Activated naive CD4-positive, alpha-beta T cell treated with anti-CD3 and anti-CD28 coated beads, Interleukin-2, amount 50 U/mL, for 16 hours (primary cell): ENCODE measurements at places on chromosomes 3 and 15.

GRCh38 chr3:190252080-190252479, 70.2 kb downstream of the CLDN1 start:
- no peak for DNase-seq

GRCh38 chr15:100092034-100092433, 249.7 kb downstream of the ADAMTS17 start:
- no peak for DNase-seq

DNA sequence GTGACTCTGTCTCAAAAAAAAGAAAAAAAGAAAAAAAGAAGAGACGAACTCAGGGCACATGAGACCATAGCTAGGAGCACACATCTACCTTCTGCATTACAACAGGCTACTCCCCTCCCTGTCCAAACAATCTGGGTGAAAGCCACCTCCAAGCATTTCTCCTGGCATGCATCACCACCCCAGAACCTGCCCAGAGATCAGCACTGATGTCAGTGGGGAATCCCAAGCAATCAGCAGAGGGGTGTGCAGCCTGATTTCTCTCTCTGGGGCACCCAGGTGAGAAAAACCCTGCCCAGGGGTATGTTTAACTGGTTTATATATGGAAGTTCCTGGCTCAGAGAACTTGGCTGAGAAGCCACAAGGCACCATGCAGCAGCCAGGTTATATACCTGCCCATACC, 59.4 kb downstream of the CDC25A start:
- DNase-seq: no peak

DNA sequence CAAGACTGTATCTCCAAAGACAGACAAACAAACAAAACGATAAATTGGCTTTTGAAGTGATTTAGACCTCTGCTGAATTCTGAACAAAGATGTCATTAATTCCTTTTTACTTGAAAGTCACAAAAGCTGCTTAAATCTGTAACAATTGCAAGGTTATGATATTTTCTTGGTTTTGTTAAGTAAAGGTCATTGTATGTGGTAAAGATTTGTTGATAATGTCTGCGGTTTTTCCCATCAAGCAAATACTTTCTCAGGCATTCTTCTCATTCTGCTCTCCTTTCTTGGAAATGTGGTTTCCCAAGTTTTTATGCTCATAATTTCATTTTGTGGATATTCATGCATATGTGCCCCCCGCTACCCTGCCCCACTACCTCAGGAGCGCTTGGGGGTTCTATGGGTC, 116.5 kb downstream of the SLMAP start:
- no peak for DNase-seq

GRCh38 chr3:194804796-194805195, 119.1 kb downstream of the FAM43A start:
- no peak for DNase-seq

DNA sequence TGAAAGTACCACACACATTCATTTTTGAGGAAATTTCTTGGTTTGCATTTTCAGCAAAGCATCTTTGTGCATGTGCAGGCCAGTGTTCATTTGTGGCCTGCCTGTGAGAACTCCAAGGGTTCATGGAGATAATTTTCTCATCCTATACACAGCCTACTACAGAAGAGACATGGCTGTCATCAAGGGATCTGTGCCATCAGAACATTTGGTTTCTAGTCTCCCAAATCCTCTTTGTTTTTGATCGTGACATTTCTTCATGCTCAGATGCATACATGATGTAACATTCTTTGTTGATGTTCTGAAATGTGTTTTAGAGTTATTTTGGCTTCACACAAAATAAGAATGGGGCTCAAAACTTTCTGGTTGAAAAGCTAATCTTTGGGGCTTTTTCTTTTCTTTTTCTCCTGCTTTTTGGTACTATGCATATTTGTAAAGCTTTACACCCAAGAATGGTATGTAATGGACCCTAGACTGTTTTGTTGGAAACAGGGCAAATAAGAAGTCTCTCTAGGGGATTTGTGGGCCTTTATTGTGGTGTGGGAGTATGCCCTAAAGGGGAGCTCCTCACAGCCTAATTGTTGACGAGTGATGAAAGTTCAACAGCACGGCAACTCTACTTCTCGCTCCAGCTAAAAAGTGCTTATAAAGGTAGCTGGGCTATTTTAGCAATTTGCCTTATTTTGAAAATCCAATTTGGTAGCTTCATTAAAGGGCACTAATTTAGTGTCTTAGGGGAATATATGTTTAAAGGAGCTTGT, 3.2 kb upstream of the ARPP21 start:
- no peak for DNase-seq

DNA sequence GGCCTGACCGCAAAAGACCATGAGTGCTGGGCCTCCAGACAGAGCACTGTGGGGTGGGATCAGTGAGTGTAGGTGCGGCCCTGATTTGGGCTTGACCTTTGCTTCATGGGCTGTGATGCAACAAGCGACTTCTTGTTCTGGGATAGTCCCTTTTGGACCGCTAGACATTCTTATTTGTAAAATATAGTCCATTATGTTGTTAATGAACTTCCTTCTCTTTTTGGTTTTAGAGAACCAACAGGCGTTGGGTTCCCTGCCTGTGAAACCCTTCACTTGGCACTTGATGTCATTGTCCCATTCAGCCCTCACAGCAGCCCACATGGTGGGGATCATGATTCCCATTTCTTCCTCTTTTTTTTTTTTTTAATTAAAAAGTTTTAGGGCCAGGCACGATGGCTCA, 15.8 kb upstream of the TRH start:
- no peak for DNase-seq

GRCh38 chr3:23041918-23042696, 161.0 kb upstream of the UBE2E2 start:
- DNase-seq: no peak

DNA sequence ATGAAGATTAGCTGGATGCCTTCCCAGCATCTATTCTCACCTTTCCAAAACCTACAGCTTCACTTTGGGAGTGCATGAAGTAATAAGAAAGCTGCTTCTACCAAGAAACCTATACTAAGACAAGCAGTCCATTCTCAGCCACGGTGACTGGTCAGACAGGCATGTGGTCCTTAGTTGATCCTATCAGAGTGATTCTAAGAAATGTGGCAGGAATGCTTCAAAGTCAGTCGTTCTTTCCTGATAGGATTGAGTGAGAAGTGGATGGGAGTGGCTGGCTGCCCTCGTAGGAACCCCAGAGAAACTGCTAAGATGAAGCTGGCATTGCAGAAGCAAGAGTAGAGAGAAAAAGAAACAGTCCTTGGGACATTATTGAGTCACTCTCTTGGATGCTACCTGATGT, 16.6 kb downstream of the FOXB1 start:
- no peak for DNase-seq

DNA sequence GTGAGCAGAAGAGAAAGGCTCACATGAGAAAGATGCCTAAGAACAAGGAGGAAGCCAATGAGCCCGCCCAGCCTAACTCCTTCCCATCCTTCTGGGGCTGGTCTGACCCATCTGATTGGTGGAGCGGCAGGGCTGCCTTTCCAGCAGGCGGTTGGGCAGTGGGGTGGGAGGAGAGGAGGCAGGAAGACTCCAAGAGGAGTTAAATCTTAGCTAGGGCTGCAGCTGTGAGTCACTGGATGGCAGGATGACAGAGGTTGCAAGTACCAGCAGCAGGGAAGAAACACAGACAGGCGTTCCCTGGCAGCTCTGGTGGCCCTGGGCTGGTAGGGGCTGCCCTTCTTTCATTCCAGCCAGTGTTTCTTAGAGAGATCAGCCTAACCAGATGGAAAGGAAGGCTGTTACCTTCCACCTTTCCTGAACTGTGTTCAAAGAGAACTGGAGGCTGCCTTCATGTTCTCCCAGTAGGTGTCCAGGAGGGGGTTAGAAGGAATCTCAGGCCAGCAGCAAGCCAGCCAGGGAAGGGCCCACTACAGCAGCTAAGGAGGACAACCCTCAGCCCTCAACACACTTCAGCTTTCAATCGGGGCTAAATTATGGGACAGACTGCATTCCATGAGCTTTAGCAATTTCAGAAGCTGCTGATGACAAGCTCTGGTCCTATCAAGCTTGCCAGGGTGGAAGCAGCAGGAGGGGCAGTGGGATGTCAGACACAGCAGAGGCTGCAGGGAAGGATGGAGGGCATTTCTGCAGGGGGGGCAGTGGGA, 50.3 kb downstream of the CHSY1 start:
- DNase-seq: no peak

DNA sequence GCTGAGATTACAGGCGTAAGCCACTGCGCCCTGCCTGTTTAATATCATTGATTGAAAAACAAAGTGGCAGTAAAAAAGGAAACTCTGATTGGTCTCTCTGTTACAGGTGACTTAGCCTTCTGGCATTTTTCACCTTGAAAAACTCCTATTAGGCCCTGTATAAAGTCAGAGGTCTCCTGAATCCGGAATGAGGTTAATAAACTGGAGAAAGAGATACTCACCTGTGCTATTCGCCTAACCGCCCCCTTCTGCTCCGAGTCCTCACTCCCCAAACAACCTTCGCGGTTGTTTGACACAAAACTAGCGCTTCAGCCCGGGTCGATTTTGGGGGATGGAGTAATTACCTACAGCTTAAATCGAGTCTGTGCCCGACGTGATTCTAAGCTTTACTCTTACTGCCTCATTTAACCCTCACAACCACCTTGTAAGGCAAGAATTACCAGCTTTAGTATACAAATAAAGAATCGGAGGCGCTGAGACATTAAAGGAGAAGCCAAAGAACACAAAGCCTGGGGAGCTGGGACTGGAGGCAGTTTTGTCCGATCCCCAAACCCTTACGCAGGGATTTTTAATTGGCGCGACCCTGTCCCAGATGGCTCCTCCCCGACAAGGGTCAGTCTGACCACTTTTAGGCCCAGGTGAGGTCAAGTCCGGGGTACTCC, 441 bp downstream of the CEP70 start:
- no peak for DNase-seq

GRCh38 chr3:128709506-128710210, 16.3 kb upstream of the RAB7A start:
- no peak for DNase-seq

- no peak for DNase-seq
Observed at GRCh38 chr15:76390571-76390970, 54.0 kb downstream of the ISL2 start.

DNA sequence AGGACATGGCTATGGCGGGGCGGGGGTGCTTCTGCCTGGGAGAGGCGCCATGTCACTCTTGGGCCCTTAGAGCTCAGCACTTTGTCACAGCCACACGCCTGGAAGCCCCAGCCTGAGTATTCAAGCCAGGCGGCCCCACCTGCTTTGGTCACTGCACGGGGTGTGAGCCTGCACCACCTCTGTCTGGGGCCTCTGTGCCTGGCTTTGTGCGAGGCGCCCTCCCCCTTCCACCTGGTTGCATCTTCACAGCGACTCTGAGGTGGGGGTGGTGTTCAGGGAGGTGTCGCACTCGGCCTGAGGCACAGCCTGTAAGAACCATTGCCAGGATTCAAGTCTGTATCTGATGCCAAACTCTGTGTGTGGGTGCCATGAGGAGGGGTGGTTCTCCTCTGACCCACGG, 24.1 kb downstream of the ACAD9 start:
- DNase-seq: no peak

DNA sequence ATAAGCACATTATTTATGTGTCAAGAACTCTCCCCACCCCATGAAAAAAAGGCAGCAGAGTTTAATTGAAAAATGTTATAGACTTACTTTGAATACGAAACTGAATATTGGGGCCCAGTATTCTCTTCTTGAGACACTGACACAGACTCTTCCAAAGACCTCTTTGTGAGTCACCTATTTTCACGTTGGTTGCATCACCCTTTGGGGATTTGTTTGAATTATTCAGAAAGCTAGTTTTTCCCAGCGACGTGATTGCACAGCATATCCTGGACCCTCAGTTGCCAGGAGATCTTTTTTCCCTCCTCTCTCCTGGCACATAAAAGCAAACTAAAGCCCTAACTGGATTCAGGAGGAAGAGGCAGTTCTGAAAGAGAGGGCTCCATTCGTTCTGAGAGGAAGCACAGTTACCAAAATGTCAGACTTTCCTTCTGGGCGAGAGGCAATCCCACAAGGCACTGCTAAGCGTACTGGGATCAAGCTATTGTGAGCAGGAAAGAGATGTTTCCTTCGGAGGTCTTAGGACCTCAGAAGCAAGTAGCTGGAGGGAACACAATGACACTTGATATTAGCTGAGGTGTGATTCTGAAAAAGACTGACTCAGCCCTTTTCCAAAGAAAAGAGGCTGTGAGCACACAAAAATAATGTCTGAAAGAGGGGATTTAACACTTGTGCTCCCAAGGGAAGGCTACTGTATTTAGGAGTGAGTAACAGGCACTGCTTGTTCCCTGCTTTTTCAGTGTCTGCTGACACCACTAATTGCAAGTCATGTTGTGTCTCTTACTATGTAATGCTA, 65.8 kb upstream of the CADPS start:
- no peak for DNase-seq

DNA sequence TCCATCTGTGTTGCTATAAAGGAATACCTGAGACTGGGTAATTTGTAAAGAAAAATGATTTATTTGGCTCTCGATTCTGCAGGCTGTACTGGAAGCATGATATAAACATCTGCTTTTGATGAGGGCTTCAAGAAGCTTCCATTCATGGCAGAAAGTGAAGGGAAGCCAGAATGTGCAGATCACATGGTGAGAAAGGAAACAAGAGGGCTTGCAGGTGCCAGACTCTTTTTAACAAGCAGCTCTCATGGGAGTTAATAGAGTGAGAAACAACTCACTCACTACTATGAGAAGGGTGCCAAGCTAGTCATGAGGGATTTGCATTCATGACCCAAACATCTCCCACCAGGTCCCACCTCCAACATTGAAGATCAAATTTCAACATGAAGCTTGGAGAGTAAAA, 247.2 kb downstream of the ZIC4 start:
- no peak for DNase-seq

DNA sequence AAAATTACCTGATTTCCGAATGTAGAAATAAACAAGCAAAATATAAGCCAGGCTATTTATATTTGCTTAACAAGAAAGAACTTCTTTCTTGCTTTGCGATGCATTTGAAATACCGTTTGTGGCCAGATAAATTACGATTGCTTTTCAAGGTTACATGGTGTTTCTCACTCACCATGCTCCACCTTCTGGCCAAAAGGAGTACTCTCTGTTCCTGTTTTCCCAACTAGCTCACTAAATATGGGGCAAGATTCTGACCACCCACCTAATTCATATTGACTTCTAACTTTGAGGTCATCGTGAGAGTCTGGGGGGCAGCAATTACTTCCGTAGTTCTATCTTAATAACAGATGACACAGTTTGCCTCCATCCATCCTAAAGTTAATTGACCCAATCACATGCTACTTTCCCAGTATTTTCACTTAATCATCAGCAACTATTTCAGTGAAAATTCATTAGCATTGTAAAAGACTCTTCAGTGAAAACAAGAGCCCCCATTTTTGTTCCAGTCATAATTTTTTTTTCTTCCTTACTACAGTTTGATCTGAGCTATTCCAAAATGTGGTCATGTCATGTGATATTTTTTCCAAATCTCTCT, 25.9 kb downstream of the ACP3 start:
- DNase-seq: no peak
